ENCODE measurements at places on chromosomes 1 and 21.

GRCh38 chr1:31627930-31628559 is 10.6 kb downstream of the HCRTR1 start:
- DNase-seq = no peak

DNA sequence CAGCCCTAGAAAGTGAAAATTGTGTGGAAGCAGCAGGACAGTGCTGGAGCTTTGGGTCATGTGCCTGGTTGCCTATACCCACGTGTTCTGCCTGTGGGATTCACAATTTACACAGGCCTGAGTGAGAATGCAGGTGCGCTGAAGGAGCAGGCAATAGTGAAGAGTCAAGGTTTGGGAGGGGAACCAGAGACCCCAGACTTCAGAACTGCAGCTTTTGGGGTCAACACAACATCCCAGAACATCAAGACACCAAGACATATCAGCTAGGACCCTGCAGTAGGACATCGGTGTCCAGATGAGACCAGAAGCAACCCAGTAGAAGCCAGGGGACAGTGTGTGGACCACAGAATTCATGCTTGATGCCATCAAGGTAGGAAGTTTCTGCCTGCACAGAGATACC is 29.1 kb upstream of the CNIH3 start:
- DNase-seq = no peak

DNA sequence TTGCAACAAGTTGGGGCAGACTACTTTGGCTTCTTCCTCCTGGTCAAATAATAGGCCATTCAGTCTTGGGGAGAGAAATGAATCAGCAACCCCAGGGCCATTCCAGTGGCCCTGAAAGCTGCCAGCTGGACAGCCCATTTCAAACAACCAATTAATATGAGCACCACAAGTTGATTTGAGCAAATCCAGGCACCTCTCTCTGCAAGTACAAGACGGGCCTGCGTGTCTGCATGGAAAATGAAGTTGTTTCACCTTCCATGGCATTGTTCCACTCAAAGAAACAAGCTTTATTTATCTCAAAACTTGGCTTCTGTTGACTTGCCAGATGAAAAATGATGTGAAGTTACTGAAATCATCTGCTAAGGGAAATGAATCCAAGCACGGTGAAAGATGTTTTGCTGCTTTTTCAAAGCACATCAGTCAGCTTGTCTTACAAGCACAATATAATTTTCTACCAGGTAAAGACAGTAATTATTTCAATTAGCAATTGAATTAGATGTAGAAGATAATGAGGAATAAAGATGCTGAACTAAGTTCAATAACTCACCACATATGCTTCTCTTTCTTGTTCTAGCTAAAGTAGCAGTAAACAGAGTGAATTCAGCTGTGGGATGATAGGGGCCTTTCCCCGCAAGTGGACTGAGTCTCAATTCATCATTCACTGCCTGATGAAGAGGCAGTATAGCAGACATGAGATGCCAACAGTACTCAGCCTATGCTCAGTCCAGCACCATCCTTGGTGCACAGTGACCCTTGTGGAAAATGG is 95.2 kb upstream of the SSX2IP start:
- no peak for DNase-seq

DNA sequence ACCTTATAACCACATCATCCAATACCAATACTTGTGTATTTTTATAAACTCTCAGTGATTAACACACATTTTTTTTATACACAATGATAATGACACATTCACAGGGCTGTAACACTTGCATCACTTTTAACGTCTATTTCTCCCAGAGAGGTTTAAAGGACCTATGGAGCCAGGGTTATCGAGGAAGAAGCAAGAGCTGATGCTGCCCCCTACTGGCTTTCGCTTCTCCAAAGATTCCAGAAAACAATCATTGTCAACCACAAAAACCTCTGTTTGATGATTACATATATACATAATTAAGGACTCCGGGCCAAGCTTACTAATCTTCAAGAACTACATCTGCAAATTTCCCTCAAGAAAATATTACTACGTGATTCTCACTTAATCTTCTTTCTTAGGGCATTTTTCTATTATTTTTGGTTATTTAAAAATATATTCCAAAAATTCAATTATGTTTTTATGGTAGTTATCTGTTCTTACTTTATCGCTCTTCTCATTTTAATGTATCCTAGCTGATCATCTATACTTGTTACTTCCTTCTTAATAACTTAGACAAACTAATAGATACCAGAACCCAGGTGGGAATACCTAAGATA is 214.5 kb downstream of the VAV3 start:
- peak; percentile 74 for DNase-seq

DNA sequence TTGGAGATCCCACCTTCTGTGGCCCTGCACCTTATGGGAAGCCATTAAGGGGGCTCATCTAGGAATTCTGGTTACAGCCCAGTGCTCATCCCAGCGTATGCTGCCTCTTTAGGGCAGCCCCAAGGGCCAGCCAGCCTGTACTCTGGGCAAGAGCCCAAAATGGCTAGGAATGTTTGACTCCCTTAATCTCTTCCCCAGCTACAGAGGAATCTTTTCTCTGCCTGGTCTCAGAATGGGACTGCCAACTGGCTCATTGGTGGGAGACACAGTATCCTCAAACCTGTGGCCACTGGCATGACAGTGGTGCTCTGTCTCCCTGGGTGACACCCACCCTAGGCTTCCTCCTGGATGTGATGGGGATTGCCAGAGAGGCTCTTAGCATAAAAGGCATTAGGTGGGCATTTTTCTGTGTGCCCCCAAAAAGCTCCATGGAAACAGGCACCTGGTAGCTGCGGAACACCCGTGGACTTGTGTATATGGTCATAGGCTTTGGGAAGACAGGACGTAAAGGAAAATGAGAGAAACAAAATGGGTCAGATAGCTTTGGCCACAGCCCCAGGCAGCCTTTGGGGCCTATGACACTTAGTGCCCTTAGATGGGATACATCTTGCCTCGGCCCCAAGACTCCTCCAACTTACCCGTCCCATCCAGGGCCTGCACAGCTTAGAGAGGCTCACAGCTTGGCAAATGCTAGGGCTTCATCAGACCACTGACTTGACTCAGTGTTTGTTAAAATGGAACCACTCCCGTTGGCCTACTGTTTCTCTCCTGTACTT is 6.9 kb downstream of the TMEM81 start:
- DNase-seq = no peak

- no peak for DNase-seq
These were observed 15.4 kb downstream of the TTC39A start for GRCh38 chr1:51314974-51315373.

- no peak for DNase-seq
These were observed 26.3 kb downstream of the POU2F1 start for GRCh38 chr1:167246971-167247370.

DNA sequence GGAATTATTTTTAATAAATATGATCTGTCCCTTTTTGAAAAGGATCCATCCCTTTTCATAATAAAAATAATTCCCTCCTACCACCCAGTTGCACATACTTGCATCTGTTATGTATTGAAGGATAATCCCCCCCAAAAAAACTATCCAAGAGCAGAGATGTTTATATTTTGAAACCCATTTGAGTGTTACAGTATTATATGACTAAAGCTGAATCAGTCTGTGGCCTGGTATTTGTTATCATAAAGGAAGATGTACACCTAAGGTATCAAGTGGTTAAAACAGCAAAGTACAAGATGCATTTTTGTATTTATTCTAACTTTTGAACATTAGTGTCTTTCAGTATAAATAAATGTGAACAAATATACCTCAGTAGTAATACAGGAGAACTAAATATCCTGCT is 12.7 kb upstream of the TGFB2 start:
- DNase-seq = no peak

GRCh38 chr21:29064850-29065481 is 8.5 kb downstream of the CCT8 start:
- no peak for DNase-seq

DNA sequence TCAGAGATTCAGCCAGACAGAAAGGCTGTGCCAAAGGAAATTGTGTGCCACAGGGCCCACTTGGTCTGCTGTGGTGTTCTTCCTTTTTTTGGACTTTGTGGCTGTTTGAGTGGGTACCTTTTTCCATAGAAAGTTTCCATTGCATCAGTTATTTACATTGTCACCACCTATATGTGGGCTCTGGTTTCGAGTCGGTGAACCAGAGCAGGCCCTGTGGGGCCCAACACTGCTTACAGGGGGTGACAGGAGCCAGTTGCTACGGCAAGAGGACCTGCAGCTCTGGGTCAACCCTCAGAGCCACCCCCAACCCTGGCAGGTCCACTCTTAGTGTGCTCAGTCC is 157.0 kb upstream of the EDN2 start:
- DNase-seq = peak; percentile 69

- no peak for DNase-seq
These were observed 510.8 kb downstream of the PTPRC start for GRCh38 chr1:199149591-199149990.

DNA sequence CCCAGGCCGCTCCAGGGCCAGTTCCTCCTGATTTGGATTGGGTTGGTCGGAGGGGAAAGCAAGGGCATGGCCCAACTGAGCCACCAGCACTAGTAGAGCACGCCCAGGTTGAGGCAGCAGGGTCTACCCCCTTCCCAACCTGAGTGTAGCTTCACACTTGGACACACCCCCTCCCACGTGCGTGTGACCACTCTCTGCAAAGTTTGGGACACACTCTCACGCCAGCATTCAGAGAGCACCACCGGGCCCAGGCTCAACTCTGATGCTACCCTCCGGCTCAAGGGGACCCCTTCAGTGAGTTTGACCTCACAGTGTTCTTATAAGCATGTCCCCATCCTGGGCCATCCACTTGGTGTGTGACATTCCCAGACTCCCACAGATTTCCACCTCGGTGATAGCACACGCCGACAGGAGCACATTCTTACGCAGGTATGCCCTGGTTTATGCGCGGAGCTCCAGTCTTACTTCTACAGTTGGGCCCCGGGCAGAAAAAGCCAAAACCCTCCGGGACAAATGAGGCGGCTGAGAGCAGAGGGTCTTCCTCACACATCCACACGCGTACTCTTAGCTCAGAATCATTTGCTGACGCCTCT is 3.0 kb upstream of the DMRTA2 start:
- no peak for DNase-seq

GRCh38 chr1:112762541-112763500 is 47.7 kb upstream of the PPM1J start:
- DNase-seq = no peak

DNA sequence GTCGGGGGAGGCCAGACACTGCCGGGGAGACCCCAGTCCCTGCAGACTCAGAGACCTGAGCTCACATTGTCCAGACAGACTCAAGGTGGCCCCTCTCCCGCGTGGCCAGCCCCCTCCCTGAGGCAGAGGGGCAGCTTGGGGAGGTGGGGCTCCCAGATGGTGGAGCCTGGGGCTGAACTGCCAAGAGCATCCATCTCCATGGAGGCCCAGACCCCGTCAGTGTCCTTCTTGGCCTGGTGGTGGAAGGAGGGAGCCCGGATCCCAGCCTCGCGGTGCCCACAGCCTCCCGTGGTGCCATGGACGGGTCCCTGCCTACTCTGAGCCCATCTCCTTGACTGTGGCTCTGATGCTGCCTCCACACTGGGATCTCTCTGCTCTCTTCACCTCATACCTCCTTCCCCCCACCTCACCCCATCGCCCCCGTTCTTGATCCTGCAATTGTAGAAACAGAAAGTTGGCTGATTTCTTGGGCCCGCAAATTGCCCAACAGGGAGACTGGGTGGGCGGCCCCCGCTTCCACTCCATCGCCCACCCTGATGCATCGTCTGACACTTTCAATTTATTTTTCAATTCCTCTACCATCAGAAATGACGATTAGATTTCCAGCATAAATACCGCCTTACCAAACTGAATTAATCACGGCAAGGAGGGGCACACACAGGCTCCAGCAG is 348.9 kb downstream of the MATN1 start:
- DNase-seq = no peak

Data from activated CD4-positive, alpha-beta T cell treated with anti-CD3 and anti-CD28 coated beads for 48 hours (primary cell).